ENCODE measurements at places on chromosomes 1 and 21. TPM values are rescaled to one million over a fixed set of nuclear protein-coding genes. Genes with fewer than 3 reads are reported as not detected.

DNA sequence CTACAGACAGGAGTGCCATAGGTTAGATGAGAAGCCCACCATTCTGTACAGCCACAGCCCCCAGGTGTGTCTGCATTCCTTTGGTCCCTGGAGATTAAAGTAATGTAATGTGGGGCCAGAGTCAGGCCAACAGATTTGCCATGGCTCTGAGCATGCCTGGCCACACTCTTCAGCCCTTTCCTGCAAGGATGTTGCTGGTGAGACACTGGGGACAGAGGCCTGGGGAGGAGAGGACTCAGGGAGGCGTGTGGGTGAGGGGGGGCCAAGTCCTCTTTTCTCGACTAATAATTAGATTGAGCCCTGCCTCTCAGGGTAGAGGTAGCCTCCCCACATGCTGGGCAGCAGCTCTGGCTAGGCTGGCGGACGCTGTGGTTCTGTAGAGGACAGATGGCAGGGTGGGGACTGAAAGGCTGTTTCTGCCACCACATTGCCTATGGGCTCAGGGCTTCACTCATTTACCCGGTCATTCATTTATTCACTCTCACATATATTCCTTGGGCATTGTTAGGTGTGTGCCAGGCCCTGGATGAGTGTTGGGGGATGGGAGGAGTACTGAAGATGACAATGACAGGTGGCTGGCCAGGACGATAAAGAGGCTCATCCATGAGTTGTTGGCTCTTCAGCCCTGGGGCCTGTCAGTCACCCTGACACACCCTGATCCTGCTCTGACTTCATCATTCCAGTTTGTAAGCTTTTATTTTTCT is 7.1 kb upstream of the PRCC start:
- no peaks in the 10 kb centered on the region for H3K27me3 ChIP-seq
- no peaks in the 10 kb centered on the region for H3K36me3 ChIP-seq
- no peak for DNase-seq
- no peaks in the 10 kb centered on the region for H3K4me1 ChIP-seq

DNA sequence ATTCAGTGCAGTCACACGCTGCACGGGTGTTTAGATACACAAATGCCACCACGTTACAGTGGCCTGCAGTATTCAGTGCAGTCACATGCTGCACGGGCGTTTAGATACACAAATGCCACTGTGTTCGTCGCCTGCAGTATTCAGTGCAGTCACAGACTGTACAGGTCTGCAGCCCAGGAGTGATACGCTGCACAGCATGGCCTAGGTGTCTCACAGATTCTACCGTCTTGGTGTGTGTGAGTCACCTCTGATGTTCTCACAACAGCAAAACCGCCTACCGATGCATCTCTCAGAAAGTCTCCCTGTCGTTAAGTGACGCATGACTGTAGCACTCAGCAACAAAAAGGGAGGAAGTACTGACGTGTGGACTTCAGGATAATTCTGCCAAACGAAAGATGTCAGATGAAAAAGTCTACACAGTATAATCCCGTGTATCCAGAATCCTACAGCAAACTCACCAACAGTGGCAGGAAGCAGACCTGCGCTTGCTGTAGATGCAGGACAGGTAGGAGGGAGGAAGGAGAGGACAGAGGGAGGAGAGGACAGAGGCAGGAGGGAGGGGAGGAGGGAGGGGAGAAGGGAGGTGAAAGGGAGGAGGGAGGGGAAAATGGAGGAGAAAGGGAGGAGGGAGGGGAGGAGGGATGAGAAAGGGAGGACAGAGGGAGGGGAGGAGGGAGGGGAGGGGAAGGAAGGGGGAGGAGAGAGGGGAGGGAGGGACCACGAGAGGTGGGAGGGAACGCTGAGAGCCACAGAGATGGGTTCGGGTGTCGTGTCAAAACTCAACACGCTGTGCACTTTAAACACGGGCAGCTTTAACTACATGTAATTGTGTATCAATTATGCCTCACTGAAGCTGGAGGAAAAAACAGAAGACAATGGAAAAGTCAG is 36.3 kb upstream of the PCBP3 start:
- no peaks in the 10 kb centered on the region for H3K36me3 ChIP-seq
- DNase-seq: no peak
- no peak overlapping the region for H3K4me3 ChIP-seq
- peaks cover 9% of the 10 kb centered on the region for H3K4me1 ChIP-seq
- H3K27me3 ChIP-seq: no peaks in the 10 kb centered on the region

DNA sequence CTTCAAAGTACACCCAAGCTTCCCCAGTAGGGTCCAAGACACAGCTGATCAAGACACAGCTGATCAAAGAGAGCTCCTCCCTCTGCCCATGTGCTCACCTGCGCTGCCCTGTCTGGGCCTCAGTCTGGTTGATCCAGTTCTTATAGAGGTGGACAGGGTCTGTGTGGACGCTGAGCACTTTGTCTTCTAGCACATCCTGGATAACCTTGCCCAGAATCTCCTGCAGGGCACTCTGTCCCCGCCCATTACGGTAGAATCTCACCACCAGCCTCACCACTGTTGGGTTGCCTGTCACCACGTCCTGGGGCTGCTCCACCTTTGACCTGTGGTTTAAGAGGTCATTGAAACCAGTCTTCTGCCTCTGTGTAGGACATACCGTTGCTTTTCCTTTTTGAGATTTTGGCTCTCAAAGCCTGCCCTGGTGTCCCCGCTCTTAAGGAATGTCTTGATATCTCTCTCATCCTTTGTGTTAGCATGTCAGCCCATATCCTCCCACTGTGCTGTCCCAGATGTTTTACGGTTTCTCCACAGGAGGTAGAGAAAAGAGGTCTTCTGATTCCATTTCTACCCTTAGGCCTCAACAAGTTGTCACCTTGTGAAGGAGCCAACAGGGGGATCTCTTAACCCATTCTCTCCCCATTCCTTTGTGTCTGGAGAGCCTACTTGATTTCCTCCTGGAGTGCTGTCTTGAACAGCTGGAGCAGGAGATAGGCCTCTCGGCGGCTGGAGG is 33.5 kb downstream of the IQGAP3 start:
- DNase-seq: no peak
- no peak overlapping the region for H3K27ac ChIP-seq
- no peaks in the 10 kb centered on the region for H3K36me3 ChIP-seq
- H3K4me3 ChIP-seq: no peak overlapping the region

- no peaks in the 10 kb centered on the region for H3K36me3 ChIP-seq
- no peak overlapping the region for H3K4me3 ChIP-seq
- H3K4me1 ChIP-seq: peaks cover 19% of the 10 kb centered on the region
Measured at GRCh38 chr1:198927129-198927528, 288.3 kb downstream of the PTPRC start.

DNA sequence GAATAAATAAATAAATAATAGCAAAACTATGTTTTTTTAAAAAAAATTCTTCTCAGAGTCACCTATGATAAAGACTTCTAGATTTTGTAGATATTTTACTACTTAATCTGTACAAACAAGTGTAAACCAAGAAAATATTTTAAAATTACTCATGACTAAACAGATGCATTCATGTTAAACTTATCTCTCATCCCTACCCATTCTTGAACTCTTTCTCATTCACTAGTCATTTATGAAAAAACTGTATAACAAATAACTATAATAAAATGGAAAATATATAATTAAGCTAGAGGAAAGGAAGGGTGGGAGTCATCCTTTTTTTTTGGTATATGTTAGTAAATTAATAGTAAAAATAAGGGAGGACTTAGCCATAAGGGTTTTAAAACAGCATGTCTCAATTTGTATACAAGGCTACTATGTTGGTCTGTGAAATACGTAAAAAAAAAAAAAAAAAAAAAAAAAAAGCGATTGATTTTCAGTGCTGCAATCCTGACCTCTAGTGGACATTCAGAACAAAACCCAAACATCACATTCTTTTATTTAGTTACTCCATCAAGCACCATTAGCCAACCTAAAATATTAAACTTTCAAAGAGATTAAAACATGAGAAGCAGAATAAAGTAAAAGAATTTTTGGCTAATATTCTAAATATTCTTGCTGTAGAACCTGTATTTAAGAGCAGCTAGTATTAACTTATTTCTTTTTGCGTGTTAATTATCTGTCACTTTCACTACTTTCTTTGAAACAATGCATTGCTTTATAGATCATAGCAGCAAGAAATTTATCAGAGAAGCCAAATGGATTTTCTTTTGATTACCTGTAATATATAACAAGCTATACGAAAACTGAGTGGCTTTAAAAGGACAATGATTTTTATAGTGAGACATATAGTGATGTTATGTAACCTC is 255.8 kb upstream of the CACYBP start:
- no peaks in the 10 kb centered on the region for H3K4me1 ChIP-seq
- no peaks in the 10 kb centered on the region for H3K36me3 ChIP-seq
- peak; percentile 37 for DNase-seq
- H3K27ac ChIP-seq: no peak overlapping the region
- H3K27me3 ChIP-seq: no peaks in the 10 kb centered on the region

DNA sequence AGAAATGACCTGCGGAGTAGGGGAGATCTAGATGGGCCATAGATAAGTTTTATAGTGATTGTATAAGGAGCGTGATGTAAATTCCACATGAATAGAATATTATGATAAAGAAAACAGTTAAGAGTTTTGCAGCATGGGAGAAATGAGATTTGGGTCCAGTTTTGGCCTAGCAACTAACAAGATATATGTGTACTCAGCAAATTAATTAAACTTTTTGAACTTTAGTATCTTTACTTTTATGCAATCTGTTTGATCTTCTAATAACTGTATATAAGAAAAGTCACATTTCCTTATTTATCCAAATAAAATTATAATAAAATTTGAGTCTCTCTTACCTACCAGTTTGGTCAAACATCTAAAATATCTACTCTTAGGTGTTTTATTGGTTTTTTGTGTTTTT is 1011.8 kb upstream of the NCAM2 start:
- H3K36me3 ChIP-seq: no peaks in the 10 kb centered on the region
- H3K27ac ChIP-seq: no peak overlapping the region
- H3K4me1 ChIP-seq: no peaks in the 10 kb centered on the region
- H3K27me3 ChIP-seq: no peaks in the 10 kb centered on the region
- DNase-seq: no peak

DNA sequence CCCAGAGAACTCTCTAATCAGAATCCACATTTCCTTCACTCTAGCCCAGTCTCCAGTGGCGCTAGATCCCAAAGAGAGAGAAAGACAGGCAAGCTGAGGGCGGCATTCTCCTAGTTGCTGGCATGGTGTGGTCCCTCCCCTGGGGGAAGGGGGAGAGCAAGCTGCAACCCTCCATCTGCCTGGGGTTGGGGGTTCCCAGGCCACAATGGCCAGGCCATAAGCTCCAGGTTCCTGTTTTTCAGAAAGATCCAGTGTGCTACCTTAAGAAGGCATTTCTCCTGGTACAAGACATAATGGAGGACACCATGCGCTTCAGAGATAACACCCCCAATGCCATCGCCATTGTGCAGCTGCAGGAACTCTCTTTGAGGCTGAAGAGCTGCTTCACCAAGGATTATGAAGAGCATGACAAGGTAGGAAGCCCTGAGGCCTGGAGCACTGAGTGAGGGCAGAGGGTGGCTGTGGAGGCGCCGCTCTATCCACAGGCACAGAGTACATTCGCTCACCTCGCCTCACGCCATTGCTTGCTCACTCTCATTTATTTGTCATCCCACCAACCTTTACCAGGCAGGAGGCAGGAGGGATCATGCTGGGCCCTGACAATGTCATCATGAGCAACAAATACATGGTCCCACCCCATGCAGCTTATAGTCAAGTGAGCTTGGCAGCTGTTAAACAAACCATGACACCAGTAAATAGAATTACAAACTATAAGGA is 6.6 kb downstream of the CSF1 start:
- no peak overlapping the region for H3K4me3 ChIP-seq
- DNase-seq: no peak
- H3K27ac ChIP-seq: peak overlapping the region; percentile 48
- peaks cover 19% of the 10 kb centered on the region for H3K36me3 ChIP-seq

- H3K4me3 ChIP-seq: no peak overlapping the region
- H3K4me1 ChIP-seq: no peaks in the 10 kb centered on the region
- DNase-seq: no peak
- H3K27ac ChIP-seq: no peak overlapping the region
- H3K27me3 ChIP-seq: no peaks in the 10 kb centered on the region
Measured at GRCh38 chr1:229075217-229075616, 195.7 kb upstream of the RAB4A start.

GRCh38 chr1:70874063-70874462 is 173.6 kb downstream of the PTGER3 start:
- H3K27ac ChIP-seq: no peak overlapping the region
- no peak for DNase-seq
- H3K4me3 ChIP-seq: no peak overlapping the region
- H3K4me1 ChIP-seq: no peaks in the 10 kb centered on the region
- H3K36me3 ChIP-seq: no peaks in the 10 kb centered on the region

DNA sequence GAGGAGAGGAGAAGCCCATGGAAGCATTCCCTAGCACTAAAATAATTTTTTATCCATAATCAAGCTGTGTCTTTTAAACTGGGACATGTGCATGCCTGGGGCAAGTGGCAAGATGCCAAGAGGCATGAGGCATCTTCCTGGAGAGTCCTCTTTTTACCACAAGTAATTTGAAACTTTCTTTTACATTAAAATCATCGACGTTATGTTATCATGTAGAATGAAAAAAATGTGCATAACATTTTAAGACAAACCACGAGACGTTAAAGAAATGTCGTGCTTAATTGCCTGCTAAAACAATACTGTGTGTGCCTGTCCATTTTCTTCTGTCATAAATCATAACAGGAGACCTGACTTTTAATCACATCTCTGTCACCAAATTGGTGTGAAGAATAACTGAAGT is 1.5 kb downstream of the STYXL2 start:
- H3K4me1 ChIP-seq: peaks cover 11% of the 10 kb centered on the region
- no peaks in the 10 kb centered on the region for H3K27me3 ChIP-seq
- no peaks in the 10 kb centered on the region for H3K36me3 ChIP-seq
- no peak for DNase-seq

- H3K4me3 ChIP-seq: no peak overlapping the region
- no peak for DNase-seq
- H3K4me1 ChIP-seq: no peaks in the 10 kb centered on the region
Measured at GRCh38 chr1:29584776-29585175, 348.5 kb downstream of the PTPRU start.

GRCh38 chr1:1307261-1307922 is 338 bp downstream of the ACAP3 start:
- H3K27ac ChIP-seq: peak overlapping the region; percentile 57
- peaks cover 39% of the 10 kb centered on the region for H3K4me1 ChIP-seq
- H3K4me3 ChIP-seq: peak overlapping the region; percentile 62

GRCh38 chr1:53371121-53371666 is 43.3 kb upstream of the LRP8 start:
- peaks cover 24% of the 10 kb centered on the region for H3K4me1 ChIP-seq
- no peak for DNase-seq
- no peaks in the 10 kb centered on the region for H3K36me3 ChIP-seq
- H3K27ac ChIP-seq: no peak overlapping the region

GRCh38 chr1:107748531-107748930 is 216.4 kb downstream of the VAV3 start:
- no peaks in the 10 kb centered on the region for H3K4me1 ChIP-seq
- DNase-seq: no peak
- no peaks in the 10 kb centered on the region for H3K27me3 ChIP-seq

Gene PLA2G2C
- not detected for total RNA-seq

Gene TGFB2
- total RNA-seq: not detected

Gene HUNK
- 0.02 TPM for total RNA-seq

Gene CLCNKA
- not detected for total RNA-seq

Gene CFAP74
- not detected for total RNA-seq

Gene FLVCR1
- total RNA-seq: 11.7 TPM
